Brain microvascular endothelial cell (primary cell): ENCODE measurements at places on chromosomes 1 and 21.
A peak's percentile ranks its signal among the peaks of the same experiment; 100 is the strongest.

DNA sequence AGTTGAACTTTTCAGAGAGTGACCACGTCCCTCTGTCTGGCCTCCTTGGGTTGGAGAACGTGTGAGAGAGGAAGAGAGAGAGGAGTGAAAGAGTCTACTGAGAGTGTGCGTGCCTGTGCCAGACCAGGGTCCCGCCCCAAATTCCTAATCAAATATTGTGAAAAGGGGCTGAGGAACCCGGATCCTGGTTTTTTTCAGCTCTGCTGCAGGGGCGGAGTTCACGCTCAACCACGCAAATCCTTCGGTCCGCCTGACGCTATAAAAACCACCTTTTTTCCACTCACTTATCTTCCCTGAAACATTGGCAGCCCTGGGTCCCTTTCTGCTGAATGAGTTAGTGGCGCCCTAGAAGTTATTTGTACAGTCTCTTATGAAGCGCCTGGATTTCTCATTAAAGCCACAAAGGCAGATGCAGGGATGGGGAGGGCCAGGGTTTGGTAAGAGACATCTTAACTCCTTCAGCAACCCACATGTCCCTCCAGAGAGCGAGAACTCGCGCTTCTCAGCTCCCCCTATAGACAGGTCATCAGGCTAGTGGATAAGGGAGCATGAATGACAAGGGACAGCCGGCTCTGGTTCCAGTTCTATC, at the start of gene FMOD:
Gene FMOD, minus strand, starts transcription at position 86 of the 589 bp plus-strand sequence. CDS start 2,852 bp downstream, outside the sequence.
- DNase-seq: no peak

GRCh38 chr21:41573902-41574690, 66.1 kb upstream of the TMPRSS2 start:
- DNase-seq: no peak

GRCh38 chr1:29621826-29622435, 385.6 kb downstream of the PTPRU start:
- DNase-seq: no peak

GRCh38 chr21:45974073-45975019, 7.2 kb upstream of the COL6A1 start:
- peak; percentile 44 for DNase-seq

- no peak for DNase-seq
These were observed 9.6 kb upstream of the DUSP12 start for GRCh38 chr1:161739865-161740566.

DNA sequence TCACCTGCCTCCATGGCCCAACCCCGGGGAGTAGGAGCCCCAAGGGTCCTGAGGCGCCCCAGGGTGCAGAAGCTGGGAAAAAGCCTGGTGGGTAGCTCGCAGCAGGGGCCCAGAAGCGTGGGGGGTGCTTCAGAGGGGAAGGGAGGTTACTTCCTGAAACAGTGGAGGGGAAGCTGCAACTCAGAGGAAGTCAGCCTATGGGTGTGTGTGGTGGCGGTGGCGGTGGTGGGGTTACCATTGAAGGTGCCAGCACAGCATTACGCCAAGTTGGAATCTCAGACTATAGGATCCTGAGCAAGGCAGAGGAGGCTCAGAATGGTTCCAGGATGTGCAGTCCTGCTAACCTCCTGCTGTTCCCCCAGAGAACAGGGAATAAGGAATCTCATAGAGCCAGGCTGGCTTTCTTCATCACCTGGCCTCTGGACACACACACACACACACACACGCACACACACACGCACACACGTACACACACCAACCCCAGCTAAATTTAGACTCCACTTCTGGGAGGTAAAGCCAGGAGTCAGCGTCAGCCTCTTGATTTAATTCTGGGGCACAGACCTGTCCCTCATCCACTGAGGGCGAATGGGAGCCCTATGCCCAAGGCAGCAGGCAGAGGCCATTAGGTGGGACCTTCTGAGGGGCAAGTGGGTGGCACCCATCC, 1.3 kb downstream of the DENND4B start:
- no peak for DNase-seq

DNA sequence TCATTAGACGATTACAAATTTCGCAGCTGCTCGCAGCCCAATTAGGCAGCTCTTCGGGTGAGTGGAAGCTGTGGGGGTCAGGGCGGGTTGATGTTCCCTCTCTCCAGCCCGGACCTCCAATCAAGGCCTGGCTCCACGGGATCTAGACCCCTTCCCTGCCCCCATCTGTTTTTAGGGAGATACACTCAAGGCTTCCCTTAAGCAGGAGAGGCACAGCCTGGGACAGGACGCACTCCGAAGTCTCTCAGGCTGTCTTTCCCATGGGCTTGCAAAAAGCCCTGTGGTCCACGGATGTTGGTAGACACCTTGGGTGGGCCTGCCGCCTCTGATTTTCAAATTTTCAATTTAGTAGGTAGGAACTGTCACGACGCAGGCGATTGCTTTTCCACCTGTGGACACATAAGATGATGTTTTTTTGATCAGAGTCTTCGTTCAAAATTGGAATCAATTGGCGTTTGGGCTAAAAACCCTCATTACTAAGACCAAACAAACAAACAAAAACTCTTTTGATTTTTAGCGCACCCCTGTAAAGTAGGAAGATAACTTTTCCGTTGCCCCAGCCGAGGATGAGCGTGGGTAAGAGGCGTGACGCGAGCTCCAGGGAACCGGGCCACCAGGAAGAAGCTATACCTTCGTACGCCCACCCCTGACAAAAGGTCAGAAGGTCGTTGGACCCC, 2.5 kb upstream of the LHX8 start:
- no peak for DNase-seq

DNA sequence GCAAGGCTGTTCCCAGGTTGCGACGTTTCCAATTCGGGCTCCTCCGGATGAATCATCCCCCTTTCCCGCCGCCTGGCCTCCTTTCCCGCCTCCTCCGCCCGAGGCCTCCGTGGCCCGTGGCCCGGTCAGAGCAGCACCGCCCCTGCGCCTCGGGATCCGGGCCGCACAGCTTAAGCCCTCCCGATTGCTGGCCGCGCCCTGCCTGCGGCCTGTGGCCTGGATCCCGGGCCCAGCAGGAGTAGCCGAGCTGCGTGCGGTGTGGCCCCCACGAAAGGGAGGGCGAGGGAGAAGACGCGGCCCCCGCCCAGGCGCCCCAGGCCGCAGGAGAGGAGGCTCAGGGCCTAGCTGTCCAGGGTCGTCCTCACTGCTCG, 1.0 kb downstream of the TMEM200B start:
- DNase-seq: no peak

DNA sequence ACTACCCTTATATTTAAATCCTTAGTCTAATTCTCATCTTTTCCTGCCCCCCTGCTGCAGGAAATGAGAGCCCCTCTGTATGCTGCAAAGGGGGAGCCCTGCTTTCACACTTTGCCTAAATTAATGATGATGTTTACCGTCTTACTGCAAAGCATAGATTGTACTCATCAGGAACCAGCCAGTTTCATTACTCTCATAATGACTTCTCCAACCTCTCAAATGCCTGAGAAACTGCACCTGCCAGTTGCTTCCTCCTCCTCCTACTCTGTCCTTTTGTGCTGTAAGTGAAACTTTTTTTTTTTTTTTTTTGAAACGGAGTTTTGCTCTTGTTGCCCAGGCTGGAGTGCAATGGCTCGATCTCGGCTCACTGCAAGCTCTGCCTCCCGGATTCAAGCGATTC, 101.7 kb downstream of the ADSS2 start:
- DNase-seq: no peak

- DNase-seq: peak; percentile 39
These were observed 172.4 kb downstream of the NFIA start for GRCh38 chr1:61254634-61255357.

GRCh38 chr1:62194651-62195544, at the start of gene L1TD1:
Gene L1TD1, plus strand, starts transcription at chr1:62194849. Its CDS starts 11,780 bp downstream, at chr1:62206629.
- DNase-seq: no peak

DNA sequence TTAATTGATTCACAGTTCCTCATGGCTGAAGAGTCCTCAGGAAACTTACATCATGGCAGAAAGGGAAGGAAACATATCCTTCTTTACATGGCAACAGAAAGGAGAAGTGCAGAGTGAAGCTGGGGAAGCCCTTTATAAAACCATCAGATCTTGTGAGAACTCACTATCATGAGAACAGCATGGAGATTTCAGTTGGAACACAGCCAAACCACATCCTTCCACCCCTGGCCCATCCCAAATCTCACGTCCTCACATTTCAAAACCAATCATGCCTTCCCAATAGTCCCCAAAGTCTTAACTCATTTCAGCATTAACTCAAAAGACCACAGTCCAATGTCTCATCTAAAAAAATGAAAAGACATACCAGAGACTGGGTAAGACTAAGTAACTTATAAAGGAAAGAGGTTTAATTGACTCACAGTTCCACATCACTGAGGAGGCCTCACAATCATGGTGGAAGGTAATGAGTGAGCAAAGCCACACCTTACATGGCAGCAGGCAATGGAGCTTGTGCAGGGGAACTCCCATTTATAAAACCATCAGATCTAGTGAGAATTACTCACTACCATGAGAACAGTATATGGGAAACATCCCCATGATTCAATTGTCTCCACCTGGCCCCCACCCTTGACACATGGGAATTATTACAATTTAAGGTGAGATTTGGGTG, 105.2 kb downstream of the MRPL39 start:
- DNase-seq: no peak

- DNase-seq: no peak
These were observed 199.1 kb downstream of the DYRK1A start for GRCh38 chr21:37565530-37566223.

- no peak for DNase-seq
These were observed 44.0 kb upstream of the LRP8 start for GRCh38 chr1:53371851-53372250.

DNA sequence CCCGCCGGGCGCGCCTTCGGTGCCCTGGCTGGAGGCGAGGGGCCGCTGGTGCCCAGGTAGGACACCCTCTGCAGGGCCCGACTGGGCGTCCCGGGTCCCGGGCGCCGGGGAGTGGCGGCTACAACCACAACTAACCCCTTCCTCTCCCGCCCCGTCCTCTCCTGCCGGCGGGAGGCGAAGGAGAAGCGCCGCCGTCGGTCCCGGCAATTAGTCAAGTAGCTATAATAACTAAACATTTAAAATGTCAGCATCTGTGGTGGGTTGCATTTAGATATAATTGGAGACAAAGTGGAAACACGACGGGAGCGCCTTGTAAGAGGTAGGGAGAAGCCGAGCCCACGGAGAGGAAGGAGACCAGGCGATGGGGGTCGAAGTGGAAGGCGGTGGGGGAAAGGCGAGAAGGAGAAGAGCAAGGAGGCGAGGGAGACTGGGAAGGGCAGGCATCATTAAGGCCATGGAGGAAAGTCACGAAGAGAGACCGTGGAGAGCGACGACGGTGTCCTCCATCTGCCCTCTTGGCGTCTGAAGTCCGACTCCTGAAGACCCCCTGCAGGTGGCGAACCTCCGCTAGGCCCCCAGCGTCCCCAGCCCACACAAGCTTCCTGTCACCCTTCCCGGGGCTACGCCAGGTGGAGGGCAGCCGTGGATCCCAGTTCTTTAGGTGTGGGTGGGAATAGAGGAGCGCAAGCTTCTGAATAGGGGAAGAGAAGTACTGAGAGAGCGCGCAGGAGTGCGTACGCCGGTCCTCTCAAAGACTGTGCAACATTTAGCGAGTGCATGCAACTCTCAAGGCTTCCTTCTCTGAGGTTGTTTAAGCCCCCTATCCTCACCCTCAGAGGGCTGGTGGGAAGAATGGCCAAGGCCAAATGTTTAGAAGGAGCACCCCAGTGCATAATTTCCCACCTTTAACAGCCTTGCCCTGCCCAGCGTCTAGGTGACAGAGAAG, 1.6 kb downstream of the CNIH3 start:
- DNase-seq: no peak

GRCh38 chr1:88333086-88333695, 350.9 kb upstream of the PKN2 start:
- DNase-seq: no peak

DNA sequence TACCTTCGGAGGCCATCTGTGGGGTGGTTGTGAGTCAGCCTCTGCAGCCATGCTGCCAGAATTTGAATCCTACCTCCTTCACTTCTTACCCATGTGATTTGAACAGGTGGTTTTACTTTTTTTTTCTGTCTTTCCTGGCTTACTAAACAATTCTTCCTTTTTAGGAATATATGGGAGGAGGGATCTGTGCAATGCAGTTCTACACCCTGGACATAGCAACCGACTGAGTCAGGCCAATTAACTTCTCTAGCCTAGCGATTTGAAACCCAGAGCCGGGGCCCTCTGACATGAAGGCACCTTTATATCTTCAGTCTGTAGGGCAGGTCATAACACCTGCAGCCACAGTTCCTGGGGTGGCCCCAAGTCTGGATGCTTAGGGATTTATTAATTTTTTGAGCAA, 83.6 kb downstream of the ST6GALNAC3 start:
- DNase-seq: no peak

DNA sequence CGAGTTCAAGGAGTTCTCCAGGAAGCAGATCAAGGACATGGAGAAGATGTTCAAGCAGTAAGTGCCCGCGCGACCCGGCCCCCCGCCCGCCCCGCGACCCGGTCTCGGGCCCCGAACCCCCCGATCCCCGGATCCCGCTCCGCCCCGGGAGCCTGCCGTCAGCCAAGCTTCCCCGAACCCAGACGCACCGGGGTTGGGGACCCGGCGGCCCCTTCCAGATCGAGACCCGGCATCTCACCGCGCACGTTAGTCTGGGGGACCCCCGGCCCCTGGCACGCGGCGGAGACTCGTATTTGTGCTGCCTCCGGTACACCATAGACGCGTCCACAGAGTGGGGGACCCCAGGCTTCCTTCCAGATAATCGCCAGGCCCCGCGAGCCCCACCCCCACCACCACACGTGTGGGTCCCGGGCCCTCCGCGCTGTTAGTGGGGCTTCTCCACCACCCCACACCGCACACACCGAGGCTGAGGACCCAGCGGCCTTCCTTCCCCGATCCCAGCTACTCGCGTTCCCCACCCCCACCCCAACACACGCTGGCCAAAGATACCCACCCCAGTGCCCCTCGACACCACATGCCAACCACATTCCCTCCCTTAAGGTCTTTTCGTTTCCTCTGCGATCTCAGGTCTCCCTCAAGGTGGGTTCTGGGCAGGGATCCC, 665 bp downstream of the EFHD2 start:
- no peak for DNase-seq

DNA sequence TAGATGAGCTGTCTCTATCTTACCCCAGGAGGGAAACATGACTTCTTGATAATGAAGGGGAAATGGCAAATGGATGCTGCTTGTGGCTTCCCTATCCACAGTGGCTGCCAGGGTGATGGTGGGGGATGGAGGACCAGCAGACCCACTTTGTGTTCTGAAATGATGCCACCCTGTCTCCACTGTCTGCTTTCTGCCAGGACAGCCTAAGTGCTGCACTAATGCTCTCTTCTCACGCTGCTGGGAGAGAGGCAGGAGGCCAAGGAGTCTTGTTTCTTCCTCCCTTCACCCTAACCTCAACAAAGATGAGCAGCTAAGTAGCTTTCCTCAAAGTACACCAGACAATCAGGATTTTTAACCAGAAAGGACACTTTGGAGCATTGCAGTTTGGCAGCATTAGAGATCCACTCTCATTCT, 36.6 kb downstream of the XCL1 start:
- DNase-seq: no peak

GRCh38 chr1:160243767-160244166, 18.6 kb downstream of the DCAF8 start:
- DNase-seq: no peak

GRCh38 chr1:209590405-209590804, 6.9 kb downstream of the CAMK1G start:
- DNase-seq: peak; percentile 36

- DNase-seq: no peak
These were observed 26.3 kb upstream of the PALMD start for GRCh38 chr1:99619583-99619982.
